Activated CD4-positive, alpha-beta T cell treated with anti-CD3 and anti-CD28 coated beads for 24 hours (primary cell): ENCODE measurements at places on chromosomes 13 and 19.

- DNase-seq: no peak
Measured at GRCh38 chr13:33512880-33513554, 227.5 kb upstream of the STARD13 start.

DNA sequence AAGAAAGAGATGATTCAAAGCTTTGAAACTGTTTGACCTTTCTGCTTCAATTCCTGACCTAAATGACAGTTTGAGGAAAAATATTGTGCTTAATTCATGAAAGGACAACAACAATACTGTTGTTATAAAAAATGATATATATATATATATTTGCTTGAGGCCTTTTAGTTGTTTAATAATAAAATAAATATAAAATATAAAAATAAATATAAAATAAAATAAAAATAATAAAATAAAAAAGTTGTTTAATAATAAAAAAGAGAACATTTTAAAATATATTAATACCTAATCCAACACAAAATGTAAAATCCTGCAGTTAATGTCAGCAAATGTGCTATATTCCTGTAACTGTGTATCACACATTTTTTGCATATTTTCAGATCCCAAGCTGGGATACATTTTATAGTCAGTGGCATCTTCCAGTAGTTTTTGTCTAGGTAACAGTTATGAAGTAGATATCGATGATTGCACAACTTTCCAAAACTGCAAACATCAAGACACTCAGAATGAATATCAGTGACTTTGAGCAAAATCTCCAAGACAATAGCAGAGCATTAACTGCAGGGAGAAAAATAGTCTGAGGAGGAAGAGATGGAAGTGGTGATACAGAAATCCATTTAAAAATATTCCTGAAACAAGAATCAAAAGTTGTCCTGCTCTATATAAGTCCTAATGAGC, 375.5 kb upstream of the KLHL1 start:
- DNase-seq: no peak

DNA sequence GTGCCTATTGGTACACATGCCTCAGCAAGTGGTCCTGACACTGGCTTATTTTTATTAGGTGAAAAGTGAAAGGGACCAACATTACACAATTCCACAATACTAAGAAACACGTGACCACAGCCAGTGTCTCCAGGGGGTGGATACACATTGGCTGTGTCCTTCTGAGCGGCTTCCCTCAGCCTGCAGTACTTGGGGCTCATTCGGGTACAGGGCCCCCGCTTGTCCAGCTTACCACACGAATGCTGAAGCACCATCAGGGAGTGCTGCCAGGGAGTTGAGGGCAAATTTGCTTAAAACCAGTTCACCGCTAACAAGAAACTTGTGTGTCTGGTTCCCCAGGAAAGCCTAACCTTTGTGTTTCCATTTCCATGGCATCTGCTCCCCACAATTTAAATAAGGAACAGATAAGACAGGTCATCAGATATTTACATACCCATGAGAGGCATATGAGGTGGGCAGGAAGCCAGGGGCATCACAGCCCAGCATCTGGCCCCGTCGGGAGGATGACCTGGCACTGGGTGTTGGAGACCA, 23.3 kb downstream of the PBX4 start:
- DNase-seq: no peak

- no peak for DNase-seq
Measured at GRCh38 chr19:29060813-29061364, 152.1 kb downstream of the UQCRFS1 start.
